ENCODE measurements at places on chromosomes 5 and 9.

- DNase-seq: no peak
These were observed 517.7 kb downstream of the DIRAS2 start for GRCh38 chr9:90124961-90125360.

- DNase-seq: no peak
These were observed 104.1 kb upstream of the TBC1D2 start for GRCh38 chr9:98359569-98359968.

- no peak for DNase-seq
These were observed 146.6 kb downstream of the EFNA5 start for GRCh38 chr5:107524111-107524510.

DNA sequence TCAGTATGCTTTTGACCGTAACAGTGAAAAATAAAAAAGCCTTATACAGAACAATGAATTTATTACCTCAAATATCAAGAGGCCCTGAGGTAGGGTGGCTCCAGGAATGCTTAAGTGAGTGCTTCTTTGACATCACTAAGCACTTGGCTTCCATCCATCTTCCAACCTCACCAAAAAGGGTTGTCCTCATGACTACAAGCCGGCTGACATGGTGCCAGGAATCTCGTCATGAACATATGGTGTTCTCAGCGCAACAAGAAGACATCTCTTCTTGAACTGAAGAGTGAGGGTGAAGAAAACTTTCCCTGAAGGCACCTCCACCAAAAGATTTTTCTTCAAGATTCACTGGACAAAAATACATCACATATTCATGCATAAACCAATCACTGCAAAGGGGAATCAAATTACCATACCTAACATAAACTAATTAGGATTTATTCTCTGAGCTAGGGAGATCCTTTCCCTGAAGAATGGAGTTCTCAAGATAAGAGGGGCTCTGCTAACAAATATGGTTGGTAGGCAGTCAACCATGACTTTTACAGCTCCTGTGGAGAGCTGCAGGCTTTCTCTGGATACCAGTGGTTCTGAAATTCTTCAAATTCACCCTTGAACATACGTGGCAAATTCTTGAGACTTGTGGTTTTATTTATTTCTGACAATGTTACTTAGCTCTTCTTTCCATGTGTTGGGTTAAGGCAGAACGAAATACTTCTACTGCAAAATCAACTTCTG, 49.5 kb downstream of the AGXT2 start:
- DNase-seq: no peak

DNA sequence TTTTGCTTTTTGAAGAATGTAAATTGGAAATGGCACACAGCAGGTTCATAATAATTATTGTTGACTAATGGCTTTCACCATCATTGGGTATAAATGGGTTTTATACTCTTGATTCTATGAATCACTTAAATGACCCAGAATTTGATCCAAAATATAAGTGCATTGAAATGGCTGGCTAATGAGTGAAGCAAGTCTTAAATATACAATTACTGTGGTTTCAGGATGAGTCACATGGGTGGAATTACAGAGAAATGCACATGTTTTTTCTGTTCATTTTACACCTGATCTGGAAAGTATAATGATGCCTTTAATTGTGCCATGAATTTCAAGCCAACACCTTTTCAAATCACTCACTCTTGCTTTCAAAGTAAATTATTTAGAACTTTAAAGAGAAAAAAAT, 380.8 kb upstream of the CD180 start:
- DNase-seq: no peak

- DNase-seq: no peak
These were observed 14.3 kb downstream of the CDC42SE2 start for GRCh38 chr5:131277875-131278740.

- DNase-seq: no peak
These were observed 194.3 kb upstream of the MSX2 start for GRCh38 chr5:174529925-174530681.

DNA sequence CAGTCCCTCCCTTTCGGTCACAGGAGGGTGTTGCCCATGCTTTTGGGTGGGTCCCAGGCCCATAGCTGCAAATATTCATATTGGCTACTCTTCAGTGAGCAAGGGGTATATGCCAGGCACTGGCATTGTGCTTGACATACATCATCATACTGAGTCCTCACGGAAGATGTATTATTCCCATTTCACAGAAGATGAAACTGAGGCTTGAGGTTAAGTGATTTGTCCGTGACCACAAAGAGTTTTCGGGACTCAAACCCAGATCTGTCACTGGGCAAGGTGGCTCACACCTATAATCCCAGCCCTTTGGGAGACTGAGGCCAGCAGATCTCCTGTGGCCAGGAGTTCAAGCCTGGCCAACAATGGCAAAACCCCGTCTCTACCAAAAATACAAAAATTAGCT, 6.5 kb upstream of the FGFR4 start:
- DNase-seq: no peak

- no peak for DNase-seq
These were observed at the start of gene OSMR for GRCh38 chr5:38845526-38846378. Gene OSMR (plus strand): TSS chr5:38846012. CDS start chr5:38869045, 23,033 bp downstream.

DNA sequence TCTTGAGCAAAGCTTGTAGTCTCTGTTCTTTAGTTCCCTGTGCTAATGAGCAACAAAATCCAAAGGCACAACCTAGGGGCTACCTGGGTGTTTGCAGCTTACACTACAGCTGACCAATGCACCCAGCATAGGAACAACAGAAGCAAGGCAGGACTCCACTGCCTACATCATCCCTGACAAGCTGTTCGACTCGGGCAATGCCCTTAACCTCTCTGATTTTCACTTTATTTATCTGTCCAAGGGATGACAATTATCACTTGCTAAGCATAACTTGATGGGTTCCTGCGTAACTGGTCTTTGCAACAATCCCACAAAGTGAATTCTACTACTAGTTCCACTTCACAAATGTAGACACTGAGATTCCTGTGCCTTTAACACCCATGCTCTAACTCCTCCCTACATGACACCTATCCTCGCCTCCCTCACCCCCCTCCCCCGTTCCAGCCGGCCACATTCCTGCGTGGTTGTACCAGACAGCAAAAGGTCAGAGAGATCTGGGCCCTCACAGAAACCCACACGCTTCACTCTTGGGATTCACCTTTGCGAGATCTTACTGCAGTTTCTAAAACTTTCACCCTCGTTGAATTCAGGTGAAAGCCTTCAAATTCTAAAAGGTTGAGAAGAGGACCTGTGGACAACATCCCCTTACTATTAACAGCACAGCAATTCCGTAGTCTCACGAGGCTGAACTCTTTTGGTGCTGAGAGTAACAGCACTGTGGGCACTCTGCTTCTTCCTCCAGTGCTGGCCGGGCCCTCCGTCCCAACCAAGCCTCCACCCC, 995 bp downstream of the IPPK start:
- DNase-seq: no peak

- DNase-seq: no peak
These were observed 20.0 kb upstream of the NPM1 start for GRCh38 chr5:171367424-171368370.

DNA sequence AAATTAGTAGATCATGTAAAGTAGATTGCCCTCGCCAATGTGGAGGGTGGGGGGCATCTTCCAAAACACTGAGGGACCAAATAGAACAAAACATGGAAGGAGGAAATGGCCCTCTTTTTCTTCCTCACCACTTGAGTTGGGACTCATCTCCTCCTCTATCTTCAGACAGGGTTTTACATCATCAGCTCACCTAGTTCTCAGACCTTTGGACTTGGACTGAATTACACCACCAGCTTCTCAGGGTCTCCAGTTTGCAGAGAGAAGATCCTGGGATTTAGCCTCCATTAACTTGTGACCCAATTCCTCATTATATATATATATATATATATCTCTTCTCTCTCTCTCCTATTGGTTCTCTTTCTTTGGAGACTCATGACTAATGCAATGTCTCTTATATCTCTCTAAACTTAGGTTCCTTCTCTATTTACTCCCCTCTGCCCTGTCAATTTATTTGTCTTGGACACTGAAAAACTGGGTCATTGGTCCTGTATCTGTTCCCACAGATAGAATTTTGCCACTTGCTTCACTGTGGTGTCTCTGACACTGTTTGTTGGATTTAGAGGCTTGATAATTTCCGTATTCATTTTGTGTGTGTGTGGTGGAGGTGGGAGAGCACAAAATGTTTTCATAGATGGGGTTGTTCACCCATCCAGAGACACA, 54.3 kb upstream of the TXNDC8 start:
- no peak for DNase-seq

DNA sequence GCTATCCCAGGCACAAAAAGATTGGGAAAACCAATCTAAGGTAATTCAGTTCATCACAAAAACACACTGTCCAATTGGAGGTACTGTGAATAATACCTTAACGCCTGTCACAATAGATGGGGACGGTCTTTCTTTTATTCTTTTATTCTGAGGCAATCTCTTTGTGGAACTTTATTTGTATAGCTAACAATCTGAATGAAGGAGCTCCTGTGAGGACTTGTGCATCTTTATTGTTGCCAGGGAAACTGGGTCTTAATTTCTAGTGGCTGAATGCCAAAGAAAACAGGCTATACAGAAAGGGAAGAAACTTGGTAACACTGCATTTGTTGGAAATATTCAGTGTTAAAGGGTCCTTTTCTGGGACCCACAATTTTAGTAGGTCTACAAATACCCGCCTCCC, 546.9 kb upstream of the C9orf72 start:
- DNase-seq: no peak

GRCh38 chr9:136902259-136902821, 16.0 kb downstream of the TRAF2 start:
- DNase-seq: peak; percentile 67

GRCh38 chr5:170267431-170268152, 30.0 kb downstream of the LCP2 start:
- no peak for DNase-seq

DNA sequence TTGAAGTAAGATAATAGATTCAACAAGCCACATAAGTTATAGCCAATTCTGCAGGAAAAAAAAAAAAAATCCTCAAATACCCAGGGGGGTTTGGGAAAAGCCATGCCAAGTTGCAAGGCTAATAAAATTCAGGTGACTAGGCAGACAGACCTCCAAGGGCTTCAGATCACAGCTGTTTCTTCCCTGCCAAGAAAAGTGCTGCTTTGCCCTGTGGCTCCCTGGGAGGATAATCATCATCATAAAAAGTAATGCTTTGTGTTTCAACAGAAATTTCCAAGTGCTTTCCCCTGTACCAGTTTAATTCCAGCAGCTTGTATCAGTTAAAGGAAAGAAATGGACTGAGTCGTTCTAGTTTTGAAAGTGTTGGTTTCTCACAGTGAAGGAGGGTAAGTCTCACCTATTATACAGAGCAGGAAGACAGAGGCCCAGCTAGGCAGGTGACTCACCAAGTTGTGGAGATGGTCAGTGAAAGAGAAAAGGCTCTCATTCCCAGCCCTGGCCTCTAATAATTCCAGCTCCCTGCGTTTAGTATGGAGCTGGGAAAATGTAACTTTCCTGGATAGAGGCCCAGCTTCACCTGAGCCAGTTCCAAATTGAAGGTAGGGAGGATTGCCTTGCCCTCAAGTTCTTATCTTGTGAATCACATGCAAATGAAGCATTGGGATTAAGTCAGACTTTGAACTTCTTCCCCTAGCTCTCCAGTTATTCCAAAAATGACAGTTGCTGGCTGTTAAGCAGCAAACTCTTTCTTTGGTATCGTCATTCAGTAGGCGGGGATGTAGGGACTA, 263.4 kb downstream of the GRIA1 start:
- no peak for DNase-seq

GRCh38 chr5:139575751-139576150, 14.6 kb downstream of the UBE2D2 start:
- DNase-seq: no peak

- no peak for DNase-seq
These were observed 32.3 kb downstream of the KLF9 start for GRCh38 chr9:70382046-70382708.

DNA sequence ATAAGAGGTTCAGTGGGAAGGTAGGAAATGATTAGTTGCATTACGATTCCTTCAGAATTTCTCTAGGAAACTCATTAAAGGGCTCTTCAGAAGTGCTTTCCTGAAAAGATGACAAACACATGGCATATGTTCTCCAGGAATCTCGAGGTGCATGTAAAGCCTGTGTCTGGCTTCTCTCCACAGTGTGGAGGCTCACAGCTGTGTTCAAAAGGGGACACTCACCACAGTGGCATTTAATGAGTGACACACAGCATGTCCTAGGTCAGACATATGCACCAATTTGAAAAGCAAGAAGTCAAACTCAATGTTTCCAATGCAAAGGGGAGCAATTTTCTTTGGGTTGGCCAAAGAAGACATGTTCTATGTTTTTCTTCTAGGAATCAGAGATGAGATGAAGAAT, 976.9 kb downstream of the MAT2B start:
- no peak for DNase-seq

DNA sequence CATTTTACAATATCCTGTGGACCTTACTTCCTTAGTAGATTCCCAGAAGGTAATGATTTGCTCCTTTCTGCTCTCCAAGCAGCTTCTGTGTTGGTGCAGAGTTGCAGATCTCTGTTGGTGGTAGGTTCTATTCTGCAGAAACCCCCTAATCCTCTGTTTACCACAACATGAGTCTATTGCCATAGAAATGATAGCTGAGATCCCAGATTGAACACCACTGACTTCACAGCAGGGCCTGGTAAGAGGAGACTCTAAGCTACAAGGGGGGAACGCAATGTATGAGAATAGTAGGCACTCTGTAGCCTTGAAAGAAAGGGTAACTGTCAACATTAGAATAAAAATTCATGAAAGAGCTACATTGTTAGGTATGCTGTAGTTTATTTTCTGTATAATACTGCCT, 59.5 kb downstream of the MUSK start:
- DNase-seq: no peak

GRCh38 chr5:33398501-33398900, 42.3 kb upstream of the TARS1 start:
- no peak for DNase-seq

GRCh38 chr5:82185851-82186250, 92.3 kb downstream of the RPS23 start:
- no peak for DNase-seq

DNA sequence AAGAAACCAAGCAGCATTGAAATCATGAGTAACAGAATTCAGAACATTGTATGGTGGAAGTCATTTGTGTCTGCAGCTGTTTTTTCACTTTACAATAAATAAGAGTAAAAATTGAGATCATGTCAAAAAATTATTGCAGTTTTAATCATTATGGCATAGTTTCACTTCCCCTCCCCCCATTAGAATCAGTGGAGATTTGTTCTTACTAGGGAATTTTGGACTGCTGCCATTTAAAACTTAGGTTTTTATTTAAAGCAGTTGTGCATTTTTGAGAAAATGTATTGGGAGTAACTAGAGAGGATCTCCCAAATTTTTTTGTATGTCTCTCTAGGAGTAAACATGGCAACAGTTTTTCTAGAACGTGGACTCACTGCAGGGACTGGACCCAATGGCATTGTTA, 20.4 kb downstream of the GTF3C4 start:
- no peak for DNase-seq

All from stimulated activated CD8-positive, alpha-beta memory T cell treated with anti-CD3 and anti-CD28 coated beads, Interleukin-4, amount 100 ng/mL, for 1 hour (primary cell).